ENCODE measurements at places on chromosomes 4 and X.

GRCh38 chr4:186642998-186643397, 80.7 kb downstream of the FAT1 start:
- no peak for DNase-seq

DNA sequence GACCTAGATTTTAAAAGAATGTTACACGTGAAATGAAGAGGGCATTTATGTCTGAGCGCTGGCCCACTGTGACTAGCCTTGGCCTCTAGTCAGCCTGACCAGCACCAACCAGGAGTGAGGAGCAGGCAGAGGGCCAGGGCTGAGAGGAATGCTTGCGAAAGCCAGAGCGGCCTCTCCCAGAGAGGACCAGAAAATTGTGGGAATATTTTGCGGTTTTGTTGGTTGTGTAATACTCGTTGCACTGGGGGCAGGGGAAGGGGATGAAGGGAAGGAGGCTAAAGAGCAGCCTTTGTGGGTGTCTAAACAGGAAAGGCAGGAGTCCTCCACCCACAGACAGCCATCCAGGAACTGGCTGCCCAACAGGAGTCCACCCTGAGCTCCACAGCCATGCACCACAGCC, 3.8 kb downstream of the GABRE start:
- DNase-seq = peak; percentile 53

- peak; percentile 10 for DNase-seq
These were observed 25.3 kb downstream of the FHIP1A start for GRCh38 chr4:151434183-151434860.

DNA sequence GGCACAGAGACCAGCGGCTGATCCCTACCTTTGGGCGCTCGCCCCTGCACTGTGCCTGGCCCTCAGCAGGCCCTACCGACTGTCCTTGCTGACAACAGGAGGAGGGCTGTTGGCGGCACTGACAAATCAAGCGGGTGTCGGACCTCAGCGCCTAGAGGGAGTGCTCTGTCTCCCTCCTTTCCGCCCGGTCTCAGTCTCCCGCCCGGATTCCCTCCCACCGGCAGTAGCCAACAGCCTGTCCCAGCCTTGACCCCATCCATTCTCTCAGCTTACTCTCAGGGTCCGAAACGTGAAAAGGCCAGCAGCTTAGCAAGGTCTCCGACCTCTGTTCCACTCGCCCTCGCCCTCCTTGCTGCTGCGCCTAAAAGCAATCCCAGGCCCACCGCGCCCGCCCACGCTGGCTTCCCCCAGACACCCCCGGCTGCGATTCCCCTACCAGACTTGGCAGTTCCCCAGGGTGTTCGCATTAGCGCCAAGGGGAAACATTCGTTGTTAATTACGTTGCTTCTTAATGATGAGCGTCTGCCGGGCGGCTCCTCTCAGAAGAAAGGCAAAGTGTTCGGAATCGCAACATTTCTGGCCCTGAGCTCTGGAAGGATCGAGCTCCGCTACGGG, 96.2 kb downstream of the SOWAHB start:
- no peak for DNase-seq

- no peak for DNase-seq
These were observed 96.4 kb downstream of the EMCN start for GRCh38 chr4:100421361-100421978.
